ENCODE measurements at places on chromosomes 3 and 15. TPM values are rescaled to one million over a fixed set of nuclear protein-coding genes. Genes with fewer than 3 reads are reported as not detected.

GRCh38 chr15:64247906-64248541, 85.2 kb upstream of the PPIB start:
- no peak for DNase-seq

DNA sequence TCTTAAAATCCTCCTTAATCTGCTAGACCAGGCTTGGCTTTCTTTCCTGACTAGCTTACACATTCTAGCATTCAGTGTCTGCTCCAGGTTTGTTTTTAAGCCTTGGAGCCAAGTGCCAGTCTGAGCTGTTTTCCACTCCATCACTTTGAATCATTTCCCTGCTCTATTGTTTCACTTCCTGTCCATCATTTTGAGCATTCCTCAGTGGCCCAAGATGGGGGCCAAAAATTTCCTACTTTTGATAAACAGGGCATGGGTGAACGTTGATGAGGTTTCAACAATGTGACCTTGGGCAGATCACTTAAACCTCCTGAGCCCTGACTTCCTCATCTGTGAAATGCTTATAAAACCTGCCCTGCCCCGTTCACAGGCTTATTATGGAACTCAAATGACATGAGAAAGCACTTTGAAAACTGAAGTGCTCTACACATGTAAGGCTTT, 4.4 kb downstream of the CYP19A1 start:
- DNase-seq, result no peak

DNA sequence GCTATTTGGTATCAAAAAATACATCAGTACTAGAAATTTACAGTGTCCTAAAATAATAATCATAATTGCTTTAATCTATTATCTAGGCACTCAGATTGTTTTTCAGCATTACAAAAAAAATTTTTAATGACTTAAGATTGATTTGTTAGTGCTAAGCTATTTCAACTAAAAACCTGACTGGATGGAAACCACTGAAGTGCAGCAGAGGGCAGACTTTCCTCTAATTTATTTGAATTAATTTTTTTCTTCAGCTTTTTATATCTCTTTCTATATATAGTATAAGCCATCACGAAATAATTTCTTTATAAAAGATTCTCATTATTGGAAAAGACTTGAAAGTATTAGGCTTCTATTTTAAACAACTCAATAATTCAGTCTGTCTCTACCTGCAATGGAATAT, 131.4 kb downstream of the IQCH start:
- DNase-seq, result no peak

- DNase-seq, result no peak
Measured at GRCh38 chr3:101009386-101009785, 16.2 kb upstream of the ABI3BP start.

DNA sequence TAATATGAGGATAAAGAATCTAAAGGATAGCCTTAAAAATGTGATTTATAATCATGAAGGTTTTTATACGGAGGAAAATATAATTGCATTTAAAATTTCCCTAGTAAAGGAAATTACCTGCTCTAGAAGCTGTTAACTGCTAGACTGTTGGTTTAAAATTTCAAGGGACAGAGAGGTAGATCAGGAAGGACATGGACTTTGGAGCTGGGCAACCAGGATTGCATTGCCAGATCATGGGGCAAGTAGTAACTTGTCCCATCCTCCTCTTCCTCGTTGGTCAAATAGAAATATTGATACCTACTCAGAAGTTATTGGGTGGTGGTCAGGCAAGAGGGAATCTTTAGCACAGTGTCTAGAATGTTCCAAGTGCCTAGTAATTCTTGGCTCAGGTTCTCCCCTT, 525.1 kb downstream of the MFSD1 start:
- DNase-seq, result no peak

DNA sequence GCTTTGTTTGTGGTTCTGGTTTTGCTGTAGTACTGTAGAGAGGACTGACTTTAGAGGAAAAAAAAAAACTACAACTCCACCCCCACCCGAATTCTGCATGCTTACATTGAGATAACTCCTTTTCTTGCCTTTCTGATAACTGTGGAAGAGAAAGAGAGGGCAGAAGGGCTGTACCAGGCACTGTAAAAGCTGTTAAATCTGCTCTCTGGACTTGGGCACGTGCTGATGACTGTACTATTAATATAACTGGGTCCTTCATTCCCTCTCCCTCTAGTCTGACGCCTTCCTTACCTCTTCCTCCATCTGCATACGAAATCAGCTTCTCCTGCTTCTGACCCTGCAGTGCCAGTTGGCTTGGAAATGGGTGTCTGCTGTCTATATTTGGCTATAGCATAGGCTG, 15.0 kb downstream of the MAPKBP1 start:
- no peak for DNase-seq

DNA sequence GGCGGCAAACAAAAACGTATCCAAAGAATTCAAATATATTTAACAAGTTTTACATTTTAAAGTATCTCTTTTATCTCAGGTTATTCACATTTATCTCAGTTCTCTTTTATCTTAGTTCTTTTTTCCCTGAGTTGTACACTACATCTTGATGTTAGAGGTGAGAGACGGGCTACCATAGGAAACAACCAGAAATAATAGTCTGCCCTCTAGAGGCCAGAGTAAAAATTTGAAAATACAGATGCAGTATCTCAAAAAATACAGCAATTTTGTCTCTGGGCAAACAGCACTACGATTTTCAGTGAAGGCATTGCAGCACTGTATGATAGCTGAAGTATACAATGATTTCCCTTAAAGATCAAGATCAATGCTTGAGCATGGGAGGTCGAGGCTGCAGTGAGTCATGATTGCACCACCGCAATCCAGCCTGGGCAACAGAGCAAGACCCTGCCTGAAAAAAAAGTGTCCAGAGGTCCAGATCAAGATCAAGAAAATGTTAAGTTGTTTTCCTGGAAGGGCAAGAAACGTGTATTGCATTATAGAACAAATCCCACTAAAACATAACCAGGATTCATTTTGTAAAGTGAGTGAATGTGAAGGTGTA, 82.6 kb upstream of the ATP11B start:
- no peak for DNase-seq

DNA sequence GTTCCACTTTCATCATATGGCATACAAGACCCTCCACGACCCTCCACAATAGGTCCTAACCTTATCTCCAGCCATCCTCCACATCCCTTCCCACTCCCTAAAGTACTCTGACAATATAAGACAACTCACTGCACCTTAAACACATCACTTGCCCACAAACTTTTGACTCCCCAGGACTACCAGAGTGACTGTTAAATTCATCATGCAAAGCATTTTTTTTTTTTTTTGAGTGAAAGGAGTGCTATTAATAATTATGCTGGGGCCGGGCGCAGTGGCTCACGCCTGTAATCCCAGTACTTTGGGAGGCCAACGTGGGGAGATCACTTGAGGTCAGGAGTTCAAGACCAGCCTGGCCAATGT, 55.8 kb downstream of the OSBPL10 start:
- DNase-seq, result no peak

DNA sequence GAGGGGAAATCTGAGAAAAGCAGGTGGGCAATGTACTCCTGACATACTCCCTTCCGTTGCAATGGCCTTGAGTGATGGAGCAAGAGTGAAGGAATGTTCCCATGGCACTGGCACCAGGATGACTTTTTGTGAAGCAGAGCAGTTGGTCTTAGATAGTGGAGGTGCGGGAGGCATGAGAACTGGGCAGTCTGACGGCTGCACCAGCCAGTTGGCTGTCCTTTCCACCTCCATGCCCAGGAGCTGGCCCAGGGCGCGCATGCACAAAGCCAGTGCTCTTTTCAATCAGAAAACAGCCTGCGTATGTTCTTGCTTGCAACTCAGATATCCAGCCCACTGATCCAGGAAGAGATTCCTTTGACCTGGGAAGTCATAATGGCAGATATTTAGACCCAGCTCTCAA, 136.8 kb downstream of the PGPEP1L start:
- no peak for DNase-seq

- DNase-seq, result no peak
Measured at GRCh38 chr15:78034495-78035191, 42.9 kb downstream of the TBC1D2B start.

Gene MAP1A
- 95.3 TPM for total RNA-seq

Gene EEF1AKMT4
- total RNA-seq, result 4.3 TPM

Gene PPIB
- total RNA-seq, result 706 TPM

Gene CCR1
- total RNA-seq, result not detected

Gene CCR8
- not detected for total RNA-seq

Gene FOXL2NB
- total RNA-seq, result 0.17 TPM

All from chondrocyte (in vitro differentiated cells).